Right atrium auricular region (tissue), 2 donors: ENCODE measurements at places on chromosomes 7 and 10. TPM values are rescaled to one million over a fixed set of nuclear protein-coding genes. Genes with fewer than 3 reads are reported as not detected.

Gene PAX4
- total RNA-seq, result not detected

Gene TSPAN12
- 29.5 TPM for total RNA-seq

Gene LIPJ
- 0.08 TPM for total RNA-seq

Gene PCBD1
- 98.6 TPM for total RNA-seq

DNA sequence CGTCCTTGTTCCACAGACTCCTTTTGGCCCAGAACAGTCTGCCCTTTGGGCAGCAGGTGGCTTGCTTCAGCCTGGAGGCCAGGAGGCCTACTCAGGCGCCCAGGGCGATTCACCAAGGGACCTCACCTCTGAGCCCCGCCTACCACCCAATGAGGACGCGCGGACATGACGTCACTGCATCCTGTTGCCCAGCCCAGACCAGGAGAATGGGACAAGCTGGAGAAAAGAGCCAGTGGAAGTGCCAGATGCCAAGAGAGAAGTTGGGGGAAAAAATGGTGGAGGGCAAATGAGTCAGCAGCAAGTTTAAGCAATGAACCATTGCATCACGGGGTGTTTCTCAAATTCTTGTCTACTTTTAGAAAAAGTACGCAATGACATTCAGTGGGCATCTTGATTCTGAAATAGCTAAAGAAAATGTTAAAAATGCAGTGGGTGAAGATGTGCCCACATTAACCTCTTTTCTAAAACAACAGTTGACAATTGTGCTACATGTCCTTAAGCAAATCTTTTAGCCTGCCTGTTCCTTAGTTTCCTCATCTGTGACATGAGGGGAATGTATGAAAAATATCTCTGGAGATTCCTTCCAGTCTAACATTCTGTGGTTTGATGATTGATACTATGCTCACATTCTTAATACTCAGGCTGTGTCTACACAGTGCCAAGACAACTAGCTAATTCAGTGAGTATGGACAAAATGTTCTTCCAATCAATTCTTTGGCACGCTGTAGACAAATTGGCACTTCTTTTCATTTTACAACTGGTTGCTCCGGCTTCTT lies 23.9 kb upstream of the LEP start:
- no peak for DNase-seq
- no peak overlapping the region for H3K4me3 ChIP-seq
- no peaks in the 10 kb centered on the region for H3K27me3 ChIP-seq
- H3K4me1 ChIP-seq, result no peaks in the 10 kb centered on the region
- no peaks in the 10 kb centered on the region for H3K36me3 ChIP-seq

- no peak overlapping the region for H3K4me3 ChIP-seq
- no peak for DNase-seq
Observed at GRCh38 chr7:114298011-114298410, 116.6 kb upstream of the FOXP2 start.

- H3K4me1 ChIP-seq, result no peaks in the 10 kb centered on the region
- DNase-seq, result no peak
- no peak overlapping the region for H3K27ac ChIP-seq
- H3K27me3 ChIP-seq, result no peaks in the 10 kb centered on the region
- no peaks in the 10 kb centered on the region for H3K36me3 ChIP-seq
- no peak overlapping the region for H3K4me3 ChIP-seq
Observed at GRCh38 chr10:58764087-58764747, 251.5 kb downstream of the BICC1 start.

GRCh38 chr10:75613685-75614504 lies 182.5 kb downstream of the LRMDA start:
- peaks cover 19% of the 10 kb centered on the region for H3K4me1 ChIP-seq
- DNase-seq, result no peak
- H3K36me3 ChIP-seq, result no peaks in the 10 kb centered on the region

GRCh38 chr10:22666287-22667092 lies 47.9 kb downstream of the PIP4K2A start:
- H3K27me3 ChIP-seq, result no peaks in the 10 kb centered on the region
- H3K27ac ChIP-seq, result no peak overlapping the region
- H3K4me3 ChIP-seq, result no peak overlapping the region
- peaks cover 8% of the 10 kb centered on the region for H3K4me1 ChIP-seq
- DNase-seq, result no peak

DNA sequence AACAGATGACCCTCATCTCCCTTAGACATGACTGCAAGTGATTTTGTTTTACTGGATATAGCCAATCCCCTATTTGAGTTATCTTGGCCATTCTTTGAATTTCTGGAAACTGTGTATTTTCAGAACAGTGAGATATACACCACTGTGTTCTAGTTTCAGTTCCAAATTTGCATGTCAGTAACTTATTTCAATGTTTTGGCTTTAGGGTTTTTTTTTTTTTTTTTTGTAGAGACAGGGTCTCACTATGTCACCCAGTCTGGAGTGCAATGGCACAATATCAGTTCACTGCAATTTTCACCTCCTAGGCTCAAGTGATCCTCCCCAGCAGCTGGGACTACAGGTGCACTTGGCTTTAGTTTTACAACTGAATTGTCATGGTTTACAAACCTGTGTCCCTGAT lies 67.2 kb downstream of the ATAD1 start:
- no peak overlapping the region for H3K27ac ChIP-seq
- H3K27me3 ChIP-seq, result no peaks in the 10 kb centered on the region
- H3K36me3 ChIP-seq, result peaks cover 22% of the 10 kb centered on the region
- no peak for DNase-seq

- H3K4me1 ChIP-seq, result no peaks in the 10 kb centered on the region
- H3K36me3 ChIP-seq, result no peaks in the 10 kb centered on the region
- no peak overlapping the region for H3K27ac ChIP-seq
Observed at GRCh38 chr10:131651674-131652437, 249.0 kb upstream of the PPP2R2D start.

DNA sequence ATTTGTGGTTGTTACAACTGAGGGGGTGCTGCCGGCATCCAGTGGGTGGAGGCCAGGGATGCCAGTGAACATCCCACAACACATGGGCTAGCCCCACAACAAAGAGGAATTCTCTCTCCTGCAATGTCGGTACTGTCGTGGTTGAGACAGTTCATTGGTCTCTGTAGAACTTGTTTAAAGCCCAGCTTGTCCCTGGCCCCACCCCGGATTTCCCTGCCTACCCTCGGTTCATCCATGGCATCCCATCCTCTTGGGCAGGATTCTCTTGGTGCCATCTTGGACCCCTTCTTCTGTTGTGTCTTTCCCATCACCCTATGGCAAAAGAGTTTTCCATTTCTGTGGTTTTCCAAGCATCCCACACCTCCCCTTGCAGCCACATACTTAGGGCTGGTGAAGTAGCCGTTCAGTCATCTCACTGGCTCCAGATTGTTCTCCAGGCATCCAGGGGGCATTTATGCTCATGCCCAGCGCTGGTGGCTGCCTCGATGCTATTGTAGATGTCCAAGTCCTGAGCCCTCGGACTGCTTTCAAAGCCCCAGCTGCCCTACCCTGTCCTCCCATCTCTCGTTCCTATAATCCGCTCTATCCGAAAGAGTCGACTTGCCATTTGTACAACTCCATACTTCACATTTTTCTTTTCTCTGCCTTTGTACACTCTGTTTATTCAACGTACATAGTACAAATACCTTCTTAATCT lies 39.2 kb downstream of the MGMT start:
- H3K27me3 ChIP-seq, result no peaks in the 10 kb centered on the region
- H3K36me3 ChIP-seq, result no peaks in the 10 kb centered on the region
- H3K27ac ChIP-seq, result no peak overlapping the region
- no peak overlapping the region for H3K4me3 ChIP-seq

GRCh38 chr7:101869901-101870290 lies 52.5 kb downstream of the CUX1 start:
- no peaks in the 10 kb centered on the region for H3K27me3 ChIP-seq
- no peak for DNase-seq
- no peaks in the 10 kb centered on the region for H3K4me1 ChIP-seq
- H3K4me3 ChIP-seq, result no peak overlapping the region

- H3K4me3 ChIP-seq, result peak overlapping the region; percentile 90
- no peaks in the 10 kb centered on the region for H3K4me1 ChIP-seq
- no peaks in the 10 kb centered on the region for H3K27me3 ChIP-seq
- no peak for DNase-seq
Observed at GRCh38 chr7:17939606-17940301, 540 bp downstream of the SNX13 start.

GRCh38 chr7:131045526-131045925 lies 282.1 kb upstream of the MKLN1 start:
- no peak overlapping the region for H3K27ac ChIP-seq
- no peak overlapping the region for H3K4me3 ChIP-seq
- peaks cover 16% of the 10 kb centered on the region for H3K36me3 ChIP-seq
- peak; percentile 42 for DNase-seq
- no peaks in the 10 kb centered on the region for H3K4me1 ChIP-seq
